ENCODE measurements at places on chromosomes 6 and 20.

- no peak for DNase-seq
Observed at GRCh38 chr6:147156218-147156617, 48.0 kb upstream of the STXBP5 start.

GRCh38 chr6:30824698-30825097, 59.6 kb upstream of the DDR1 start:
- DNase-seq, result no peak

- DNase-seq, result no peak
Observed at GRCh38 chr6:125989631-125990030, 3.3 kb downstream of the TRMT11 start.

DNA sequence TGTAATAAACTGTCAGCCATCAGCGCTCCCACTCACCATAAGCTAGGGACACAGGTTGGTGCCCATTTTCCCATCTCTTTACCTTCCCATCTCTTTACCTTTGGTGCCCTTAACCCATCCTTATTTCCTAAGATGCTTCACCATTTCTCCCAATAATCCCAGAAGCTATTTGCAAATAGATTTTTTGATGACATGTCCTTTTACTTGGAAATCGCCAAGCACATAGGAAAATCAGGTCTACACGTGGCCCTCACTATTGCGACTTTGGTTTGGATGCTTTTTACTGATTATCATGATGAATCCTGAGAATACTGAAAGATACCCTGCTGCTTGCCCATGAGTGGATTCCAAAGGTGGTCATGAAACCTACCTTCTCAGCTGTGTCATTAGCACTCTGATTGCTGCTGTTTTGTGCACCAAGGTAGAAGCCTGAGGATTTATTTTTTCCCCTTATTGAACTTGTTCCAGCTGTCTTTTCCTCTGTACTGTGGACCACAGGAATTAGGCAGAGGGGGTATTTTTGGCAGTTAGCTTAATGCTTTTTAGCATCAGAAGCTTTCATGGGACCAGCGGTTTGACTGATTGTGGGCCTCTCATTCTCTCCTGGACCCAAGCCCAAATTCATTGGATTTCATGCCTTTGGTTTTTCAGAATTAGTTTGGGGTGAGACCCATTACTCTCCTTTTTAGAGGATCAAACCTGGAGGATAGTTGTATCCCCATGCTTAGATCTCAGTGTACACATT, 229.6 kb upstream of the RIN2 start:
- DNase-seq, result no peak

DNA sequence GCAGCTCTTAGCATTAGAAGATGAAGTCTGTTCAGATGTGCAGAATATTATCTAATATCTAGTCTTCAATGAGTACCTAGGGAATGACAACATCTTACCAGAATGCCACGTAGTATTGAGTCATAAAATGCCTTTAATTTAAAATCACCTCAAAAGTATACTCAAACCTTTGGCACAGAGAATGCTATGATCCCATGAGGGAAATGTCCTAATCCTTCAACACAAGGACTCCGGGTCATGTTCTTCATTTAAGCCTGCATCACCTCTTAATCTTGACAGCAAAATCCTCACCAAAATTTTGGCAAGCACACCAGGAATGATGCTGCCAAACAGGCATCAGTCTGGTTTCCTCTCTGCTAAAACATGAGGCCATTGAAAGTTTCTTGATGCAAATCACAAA, 23.6 kb upstream of the MARCKS start:
- no peak for DNase-seq

GRCh38 chr20:22214296-22214695, 370.1 kb downstream of the FOXA2 start:
- no peak for DNase-seq

GRCh38 chr6:42742116-42742894, 3.6 kb downstream of the TBCC start:
- DNase-seq, result no peak

GRCh38 chr20:56433221-56433879, 21.3 kb downstream of the CASS4 start:
- DNase-seq, result no peak

DNA sequence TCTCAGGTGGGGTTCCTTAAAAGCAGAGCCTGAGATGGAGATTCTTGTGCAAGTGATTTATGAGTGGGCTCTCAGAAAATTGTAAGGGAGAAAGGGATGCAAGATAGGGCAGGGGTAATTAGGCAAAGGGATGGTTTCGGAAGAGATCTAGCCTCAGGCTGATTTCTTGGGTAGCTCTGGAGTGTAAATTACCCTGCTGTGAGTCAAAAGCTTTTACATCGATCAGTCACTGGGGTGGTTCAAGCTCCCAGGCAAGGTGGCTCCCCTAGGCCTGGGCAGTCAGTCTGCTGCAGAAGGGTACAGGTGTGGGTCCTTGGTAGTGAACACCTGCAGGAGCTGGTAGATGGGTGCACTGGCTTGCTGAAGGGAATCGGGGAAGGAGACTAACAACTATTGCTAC, 11.1 kb upstream of the PM20D2 start:
- no peak for DNase-seq

GRCh38 chr20:6940048-6940447, 172.6 kb downstream of the BMP2 start:
- no peak for DNase-seq

- no peak for DNase-seq
Observed at GRCh38 chr20:5612581-5613301, 137.5 kb upstream of the SHLD1 start.

DNA sequence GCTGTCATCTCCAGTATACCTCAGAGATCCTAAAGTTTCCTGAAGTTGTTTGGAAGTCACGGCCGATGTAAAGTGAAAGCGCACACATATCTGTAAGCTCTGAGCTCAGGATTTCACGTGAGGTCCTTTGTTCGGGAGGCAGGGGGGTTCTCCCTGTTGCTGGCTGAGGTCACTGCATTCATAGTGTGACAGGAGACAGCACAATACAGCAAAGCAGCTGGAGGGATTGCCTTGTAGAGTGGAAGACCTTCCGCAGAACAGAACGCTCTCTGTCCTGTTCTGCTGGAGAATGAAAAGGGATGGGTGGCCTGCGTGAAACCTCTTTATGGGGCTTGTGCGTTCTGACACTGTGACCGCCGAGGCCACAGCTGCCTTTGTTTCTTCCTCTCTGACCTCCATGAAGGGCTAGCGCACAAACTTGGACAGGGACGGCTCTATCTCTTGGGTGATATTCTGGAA, 13.4 kb upstream of the SERPINB1 start:
- peak; percentile 17 for DNase-seq

- no peak for DNase-seq
Observed at GRCh38 chr20:2164966-2165365, 63.3 kb downstream of the STK35 start.

GRCh38 chr20:5848711-5849505, 98.7 kb downstream of the SHLD1 start:
- no peak for DNase-seq

DNA sequence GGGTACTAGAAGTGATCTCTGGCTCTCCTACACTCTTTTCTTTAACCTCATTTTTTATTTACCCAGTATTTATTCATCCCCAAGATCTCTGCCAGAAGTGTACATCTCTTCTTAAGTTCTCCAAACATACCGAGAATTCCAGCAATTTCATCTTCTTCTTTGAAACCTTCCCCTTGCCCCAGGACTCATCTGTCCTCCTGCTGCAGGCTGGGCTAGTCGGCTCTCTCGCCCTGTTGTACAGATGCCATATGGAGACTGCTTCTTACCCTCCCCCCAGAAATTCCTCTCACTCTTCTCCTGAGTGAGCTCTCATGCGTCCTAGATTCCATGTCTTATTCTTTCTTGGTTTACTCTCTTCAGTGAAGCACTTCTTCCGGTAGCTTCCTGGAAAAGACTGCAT, 21.9 kb upstream of the PNRC1 start:
- DNase-seq, result no peak

DNA sequence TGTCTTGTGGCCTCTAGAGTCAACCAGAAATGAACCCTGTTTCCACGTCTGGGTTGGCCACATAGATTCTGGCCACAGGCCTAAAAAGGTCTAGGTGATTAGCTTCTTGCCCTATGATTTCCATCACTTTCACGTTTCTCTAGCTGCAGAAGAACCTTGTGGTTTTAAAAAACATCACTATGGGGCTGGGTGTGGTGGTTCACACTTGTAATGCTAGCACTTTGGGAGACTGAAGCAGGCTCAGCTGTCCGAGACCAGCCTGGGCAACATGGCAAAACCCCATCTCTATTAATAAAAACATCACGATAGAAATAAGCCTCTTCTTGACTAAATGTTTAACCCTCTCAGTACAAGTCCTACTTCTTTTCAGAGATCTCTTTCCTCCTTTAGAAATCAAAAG, 27.6 kb downstream of the POLR1C start:
- DNase-seq, result no peak

GRCh38 chr20:36260316-36260715, 24.0 kb downstream of the AAR2 start:
- DNase-seq, result no peak

DNA sequence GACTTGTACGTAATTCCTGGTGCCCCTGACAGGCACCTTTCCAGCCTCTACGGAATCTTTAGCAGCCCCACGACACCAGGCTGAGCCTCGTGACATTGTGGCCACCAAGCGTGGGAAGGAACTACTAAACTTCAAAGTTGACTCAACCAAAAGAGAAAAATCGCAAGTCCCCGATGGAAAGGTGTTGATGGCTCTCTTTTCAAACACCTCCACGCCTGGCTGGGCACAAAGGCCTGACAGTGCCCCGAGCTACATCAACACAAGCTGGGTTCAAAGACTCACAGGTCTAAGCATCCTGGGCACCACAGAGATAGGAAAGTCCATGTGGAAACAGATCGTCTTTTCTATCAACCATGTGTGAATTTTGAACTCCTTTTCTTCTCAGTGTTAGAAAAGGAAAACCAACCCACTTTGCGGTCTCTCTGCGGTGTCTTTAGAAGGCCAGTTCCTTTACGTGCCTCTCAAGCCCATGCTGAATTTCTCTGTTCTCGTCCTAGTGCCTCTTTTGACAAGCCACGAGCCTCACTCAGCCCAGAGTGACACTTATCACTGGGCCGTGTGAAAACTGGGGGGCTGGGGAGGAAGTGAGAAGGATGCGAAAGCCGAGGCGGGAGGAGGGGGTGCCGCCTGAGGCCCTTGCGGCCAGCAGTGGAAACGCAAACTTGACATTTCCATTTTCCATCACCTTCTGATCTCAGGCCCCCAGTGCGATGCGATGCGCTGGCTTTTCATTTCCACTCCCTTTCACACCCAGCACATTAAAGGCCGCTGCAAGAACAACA, 59.4 kb downstream of the GFOD1 start:
- no peak for DNase-seq

DNA sequence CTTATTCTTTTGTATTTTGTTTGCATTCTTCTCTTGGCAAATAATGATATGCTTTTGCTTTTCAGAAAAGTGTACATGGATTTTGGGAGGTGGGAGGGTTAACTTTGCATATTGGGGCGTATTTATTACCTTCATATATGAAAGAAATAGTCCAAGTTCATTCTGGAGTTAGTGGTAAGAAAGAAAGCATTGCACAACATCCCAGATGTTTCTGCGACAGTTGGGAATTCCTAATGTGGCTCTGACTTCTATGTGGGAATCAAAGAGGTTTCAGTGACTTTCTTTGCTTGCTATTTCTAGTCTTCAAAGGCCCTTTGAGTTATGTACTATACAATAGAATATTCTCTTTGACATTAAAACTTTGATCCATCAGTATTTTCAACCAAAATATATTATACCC, 78.1 kb downstream of the MMUT start:
- no peak for DNase-seq

DNA sequence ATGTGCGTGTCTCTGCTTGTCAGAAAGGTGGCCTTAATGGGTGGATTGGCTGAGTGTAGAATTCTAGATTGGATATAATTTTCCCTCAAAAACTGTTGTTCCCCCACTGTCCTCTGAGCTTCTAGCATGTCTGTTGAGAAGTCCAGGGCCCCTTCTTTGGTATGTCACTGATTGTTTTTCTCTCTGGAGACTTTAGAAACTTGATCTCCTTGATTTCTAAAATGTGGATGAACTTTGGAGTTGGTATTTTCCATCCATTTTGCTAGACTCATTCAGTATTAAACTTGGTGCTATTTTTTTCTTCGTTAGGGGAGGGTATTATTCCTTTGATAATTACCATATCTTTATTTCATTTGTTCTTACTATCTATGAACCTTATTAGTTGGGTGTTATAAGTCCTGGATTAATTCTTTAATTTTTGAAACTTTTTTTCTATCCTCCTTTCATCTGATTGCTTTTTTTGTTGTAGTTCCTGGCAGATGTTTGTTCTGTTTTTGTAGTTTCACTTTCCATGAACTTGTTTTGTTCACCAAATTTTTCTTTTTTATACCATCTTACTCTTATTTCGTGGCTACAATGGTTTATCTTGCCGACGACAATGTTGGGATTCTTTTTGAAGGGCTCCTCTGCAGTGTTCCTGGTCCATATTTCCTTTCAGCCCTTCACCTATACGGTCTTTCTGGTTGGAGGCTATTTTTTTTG, 68.4 kb downstream of the ARID1B start:
- DNase-seq, result no peak

DNA sequence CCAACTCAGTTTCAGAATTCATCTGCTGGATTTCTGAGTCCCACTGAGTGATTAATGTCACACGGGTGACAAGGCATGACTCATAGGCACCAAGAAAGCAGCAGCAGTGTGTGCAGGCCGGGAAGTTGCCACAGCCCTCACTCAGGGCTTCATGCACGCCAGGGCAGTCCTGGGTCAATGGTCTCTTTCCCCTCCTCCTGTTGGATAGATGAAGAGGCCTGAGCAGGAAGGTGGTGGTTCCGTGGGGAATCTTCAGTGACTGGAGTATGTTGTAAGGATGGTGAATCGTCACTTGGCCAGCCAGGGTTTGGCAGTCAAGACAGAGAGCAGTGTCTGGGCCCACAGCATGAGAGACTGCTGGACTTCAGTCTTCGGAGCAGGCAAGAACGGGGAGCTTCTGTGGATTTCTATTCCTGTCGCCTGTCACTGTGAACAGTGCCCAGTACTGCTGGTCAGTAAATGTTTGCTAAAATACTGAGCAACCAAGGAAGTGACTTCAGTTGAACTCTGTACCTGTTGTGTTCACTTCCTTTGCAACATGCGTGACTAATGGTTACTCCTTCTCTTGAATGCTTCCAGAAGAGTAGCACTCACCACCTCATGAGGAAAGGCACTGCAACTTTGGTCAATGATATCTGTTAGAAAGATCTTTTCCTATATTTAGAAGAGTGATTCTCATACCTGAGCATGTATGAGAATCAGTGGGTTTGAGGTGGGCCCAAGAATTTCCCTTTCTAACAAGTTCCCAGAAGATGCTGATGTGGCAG, 62.0 kb upstream of the CD93 start:
- no peak for DNase-seq

DNA sequence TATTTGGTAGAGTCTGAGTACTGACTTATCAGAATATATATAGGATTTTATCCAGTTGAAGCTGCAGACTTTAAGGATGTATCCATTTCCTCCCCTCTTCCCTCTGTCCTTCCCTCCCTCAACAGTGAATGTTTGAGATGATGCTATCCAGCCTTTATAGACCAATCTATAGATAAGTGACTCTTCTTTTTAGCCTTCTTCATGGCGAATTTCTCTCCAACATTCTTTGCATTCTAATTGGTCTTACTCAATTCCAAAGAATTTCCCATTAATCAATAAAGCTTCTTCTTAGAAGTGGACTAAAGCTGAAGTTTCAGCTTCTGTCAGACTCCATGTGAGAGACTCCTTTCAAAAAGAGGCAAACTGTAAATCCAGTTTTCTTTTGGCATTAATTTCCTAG, 99.3 kb downstream of the AIG1 start:
- DNase-seq, result no peak

All from midbrain (tissue), 1 donor.